Brain microvascular endothelial cell (primary cell): ENCODE measurements at places on chromosomes 12 and 14.
A peak's percentile ranks its signal among the peaks of the same experiment; 100 is the strongest.

GRCh38 chr14:61549425-61549824, 145.9 kb upstream of the HIF1A start:
- no peak for DNase-seq

DNA sequence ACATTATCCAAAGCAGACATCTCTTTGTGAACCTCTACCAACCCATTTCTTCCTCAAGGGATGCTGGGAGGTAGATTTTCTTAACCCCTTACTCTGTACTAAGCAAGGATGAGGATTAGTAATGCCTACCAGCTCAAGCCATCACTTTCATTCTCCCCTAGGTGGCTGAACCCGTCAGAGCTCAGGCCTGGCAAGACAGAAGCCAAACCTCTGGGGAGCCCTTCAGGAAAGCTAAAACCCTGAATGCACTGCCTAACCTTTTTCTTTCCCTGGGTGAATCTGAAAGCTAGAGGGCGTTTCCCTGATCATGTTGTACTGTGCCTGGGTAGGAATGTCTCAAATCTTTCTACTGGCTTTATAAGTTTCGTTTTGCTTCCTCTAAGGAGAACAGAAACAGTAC, 617.3 kb downstream of the RPL10L start:
- no peak for DNase-seq

DNA sequence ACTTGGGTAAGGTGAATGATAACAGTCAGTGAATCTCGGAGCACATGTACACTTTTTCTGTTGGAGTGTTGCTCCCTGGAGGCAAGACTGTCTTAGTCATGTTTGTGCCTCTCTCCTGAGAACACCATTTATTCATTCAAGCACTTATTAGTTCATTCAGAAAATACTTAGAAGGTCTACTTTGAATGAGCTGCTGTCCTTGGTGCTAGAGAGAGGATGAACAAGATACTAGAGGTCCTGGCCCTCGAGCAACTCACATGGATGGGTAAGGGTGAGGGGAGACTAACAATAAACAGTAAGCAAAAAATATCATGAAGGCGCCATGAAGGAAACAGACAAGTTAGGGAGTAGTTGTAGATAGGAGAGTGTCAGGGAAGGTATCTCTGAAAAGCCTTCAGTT, 17.1 kb upstream of the SAMD4A start:
- no peak for DNase-seq

DNA sequence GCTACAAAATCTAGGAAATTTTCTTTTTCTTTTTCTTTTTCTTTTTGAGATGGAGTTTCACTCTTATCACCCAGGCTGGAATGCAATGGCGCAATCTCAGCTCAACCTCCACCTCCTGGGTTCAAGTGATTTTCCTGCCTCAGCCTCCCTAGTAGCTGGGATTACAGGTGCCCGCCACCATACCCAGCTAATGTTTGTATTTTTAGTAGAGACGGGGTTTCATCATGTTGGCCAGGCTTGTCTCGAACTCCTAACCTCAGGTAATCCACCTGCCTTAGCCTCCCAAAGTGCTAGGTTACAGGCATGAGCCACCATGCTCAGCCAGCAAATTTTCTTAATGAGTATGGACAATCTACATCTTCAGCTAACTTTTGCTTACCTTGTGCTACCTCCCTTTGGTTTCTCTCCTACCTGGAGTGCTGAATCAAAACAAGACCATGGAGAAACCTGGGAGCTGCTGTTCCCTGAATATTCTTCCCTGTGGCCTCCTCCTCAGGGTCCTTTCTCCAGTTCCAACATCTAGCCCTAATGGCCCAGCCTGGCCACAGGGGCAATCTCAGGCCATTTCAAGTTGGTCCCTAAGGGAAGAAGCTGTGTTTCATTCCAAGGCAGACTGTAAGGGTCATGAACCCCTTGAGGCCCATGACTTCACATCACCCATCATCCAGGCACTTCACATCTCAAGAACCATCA, 74.6 kb upstream of the EGLN3 start:
- DNase-seq: no peak

DNA sequence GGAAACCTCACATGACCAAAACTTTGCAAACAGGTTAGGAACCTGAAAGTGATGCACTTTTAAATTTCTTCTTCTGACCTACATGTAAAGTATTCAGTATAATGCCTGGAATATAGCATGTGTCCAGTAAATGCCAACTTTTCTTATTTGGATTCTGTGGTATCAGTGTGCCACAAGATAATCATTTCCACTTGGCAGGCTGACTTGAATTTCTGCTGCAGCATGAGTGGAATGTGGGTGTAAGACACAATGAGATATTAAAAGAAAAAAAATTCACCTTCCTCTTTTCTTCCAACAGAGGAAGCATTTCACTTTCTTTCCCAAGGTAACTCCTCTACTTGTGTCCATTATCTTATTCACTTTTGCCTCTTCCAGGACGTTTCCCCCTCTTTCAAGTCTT, 141.9 kb upstream of the PRKD1 start:
- DNase-seq: no peak

GRCh38 chr12:108457006-108457733, 57.9 kb upstream of the FICD start:
- DNase-seq: peak; percentile 49

DNA sequence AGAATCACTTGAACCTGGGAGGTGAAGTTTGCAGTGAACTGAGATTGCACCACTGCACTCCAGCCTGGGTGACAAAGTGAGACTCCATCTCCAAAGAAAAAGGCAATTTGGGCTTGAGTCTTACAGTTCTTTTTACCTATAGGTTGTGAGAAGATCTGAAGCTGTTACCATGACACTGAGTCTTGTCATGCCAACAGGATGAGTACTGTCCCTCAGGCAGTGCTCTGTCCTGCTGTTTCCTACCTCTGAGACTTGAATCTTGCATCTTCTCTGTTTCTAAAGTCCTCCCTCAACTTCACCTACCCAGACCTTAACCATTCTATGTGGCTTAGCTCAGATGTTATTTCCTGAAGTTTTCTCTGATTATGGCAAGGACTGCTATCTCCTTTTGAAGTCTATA, 400.8 kb upstream of the PRICKLE1 start:
- no peak for DNase-seq

GRCh38 chr12:31259136-31259886, 66.6 kb downstream of the SINHCAF start:
- no peak for DNase-seq

- peak; percentile 63 for DNase-seq
Observed at GRCh38 chr14:32761381-32761968, 177.2 kb upstream of the NPAS3 start.

GRCh38 chr14:39430762-39431415, 1.3 kb downstream of the FBXO33 start:
- peak; percentile 18 for DNase-seq

- DNase-seq: no peak
Observed at GRCh38 chr12:133129368-133130037, 571 bp downstream of the ZNF891 start.

GRCh38 chr12:19941096-19941495, 427.2 kb upstream of the PDE3A start:
- no peak for DNase-seq

- no peak for DNase-seq
Observed at GRCh38 chr12:75827061-75827460, 204.5 kb downstream of the PHLDA1 start.

DNA sequence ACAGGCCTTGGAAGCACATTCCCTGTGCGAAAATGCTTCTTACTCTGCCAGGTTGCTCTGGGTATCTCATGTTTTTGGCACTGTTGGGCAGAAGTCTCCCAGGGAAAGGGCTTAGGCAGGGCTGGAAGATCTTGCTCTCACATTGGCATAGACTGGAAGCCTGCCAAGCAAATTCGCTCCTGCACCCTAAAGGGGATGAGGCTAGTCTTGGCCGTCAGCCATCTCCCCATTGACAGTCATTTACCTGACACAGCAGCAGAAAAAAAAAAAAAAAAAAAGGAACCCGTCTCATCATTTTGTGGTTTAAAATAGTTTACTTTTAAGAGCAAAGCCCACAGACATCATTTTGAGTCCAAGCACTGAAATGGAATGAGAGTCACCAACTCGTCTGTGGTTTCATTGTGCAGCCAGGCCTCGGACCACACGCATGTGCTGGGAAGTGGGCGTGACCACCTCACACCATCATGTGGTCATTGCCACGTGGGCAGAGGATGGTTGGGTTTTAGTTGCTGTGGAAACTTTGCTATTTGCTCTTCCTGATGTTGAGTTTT, 84.8 kb downstream of the NRXN3 start:
- DNase-seq: no peak

- DNase-seq: no peak
Observed at GRCh38 chr12:59134750-59135149, 214.4 kb upstream of the LRIG3 start.
